ENCODE measurements at places on chromosomes 13 and 19. TPM values are rescaled to one million over a fixed set of nuclear protein-coding genes. Genes with fewer than 3 reads are reported as not detected.

KIR2DL4 gene
- polyA plus RNA-seq = not detected

FUT1 gene
- 7.0 TPM for polyA plus RNA-seq

KLK4 gene
- polyA plus RNA-seq = not detected

ABHD17A gene
- 40.2 TPM for polyA plus RNA-seq

CRX gene
- polyA plus RNA-seq = 0.10 TPM

GRCh38 chr19:42175952-42176648 lies 41.4 kb downstream of the DEDD2 start:
- no peak for DNase-seq

DNA sequence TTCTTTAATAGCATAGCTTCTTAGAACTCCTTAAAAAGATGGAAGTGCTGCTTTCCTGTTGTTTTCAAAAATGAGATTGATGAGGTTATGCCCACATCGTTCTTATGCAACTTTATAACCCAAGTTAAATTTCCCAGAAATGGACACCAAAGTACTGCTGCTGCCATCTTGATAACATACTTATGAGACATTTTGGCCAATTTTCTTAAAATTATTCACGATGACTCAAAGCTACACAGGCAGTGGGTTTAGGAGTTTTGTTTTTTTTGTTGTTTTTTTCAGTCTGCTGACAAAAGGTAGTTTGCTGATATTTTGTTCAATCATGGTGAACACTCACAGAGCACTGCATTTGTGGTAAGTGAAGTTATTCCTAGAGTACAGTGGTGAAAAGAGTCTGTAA lies 54.9 kb upstream of the RFC3 start:
- no peak for DNase-seq

DNA sequence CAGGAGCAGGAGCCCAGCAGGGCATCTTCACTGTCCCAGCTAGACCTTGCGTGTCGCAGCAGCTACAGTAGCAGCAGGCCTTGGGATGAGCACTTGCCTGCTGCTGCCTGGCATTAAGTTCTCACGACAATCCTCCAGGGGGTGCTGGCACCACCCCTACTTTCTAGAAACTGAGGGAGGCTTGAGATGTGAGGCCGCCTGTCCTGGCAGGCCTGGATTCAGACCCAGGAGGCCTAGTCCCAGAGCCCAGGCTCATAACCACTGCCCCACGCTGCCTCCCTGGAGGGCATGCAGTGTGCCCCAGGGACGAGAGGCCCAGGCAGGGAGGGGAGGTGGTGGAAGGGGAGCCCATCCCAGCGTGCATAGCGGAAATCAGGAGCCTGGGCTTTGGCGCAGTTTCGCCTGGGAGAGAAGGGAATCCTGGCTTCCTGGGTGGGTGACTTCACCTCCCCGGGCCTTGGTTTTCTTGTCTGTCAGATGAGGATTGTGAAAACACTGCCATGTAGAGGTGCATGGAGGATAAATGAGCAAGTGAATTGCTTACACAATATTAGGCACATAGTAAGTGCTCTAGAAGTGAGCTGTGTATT lies 26.1 kb downstream of the PPP5C start:
- DNase-seq = no peak

NLRP11 gene
- polyA plus RNA-seq = not detected

- DNase-seq = no peak
These were observed 62.3 kb upstream of the ZNF724 start for GRCh38 chr19:23312515-23312914.
